Chondrocyte (in vitro differentiated cells): ENCODE measurements at places on chromosomes 2 and 18. TPM values are rescaled to one million over a fixed set of nuclear protein-coding genes. Genes with fewer than 3 reads are reported as not detected.
A peak's percentile ranks its signal among the peaks of the same experiment; 100 is the strongest.

RPRM gene
- total RNA-seq: not detected in 3 replicates

IHH gene
- total RNA-seq: 0.19 TPM in 1 of 3 replicates, not detected in the others

DNA sequence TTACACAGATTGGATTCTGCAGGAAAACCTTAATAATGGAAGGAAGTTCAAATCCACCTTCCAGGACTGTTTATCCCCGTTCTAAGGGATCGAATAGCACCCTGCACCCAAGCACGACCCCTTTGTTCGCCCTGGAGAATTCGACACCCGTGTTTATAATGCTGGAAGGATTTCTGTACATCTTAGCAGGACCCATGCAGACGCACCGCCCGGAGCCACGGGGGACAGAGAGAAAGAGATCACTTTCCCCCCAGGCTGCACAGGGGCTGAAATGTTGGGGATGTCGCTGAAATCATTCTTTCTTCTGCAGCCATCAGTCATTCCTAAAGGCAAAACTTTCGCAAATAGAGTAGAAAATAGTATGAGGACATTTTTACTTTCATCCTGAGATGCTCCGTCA, 238.7 kb upstream of the SALL3 start:
- no peak overlapping the region for H3K4me3 ChIP-seq
- no peak for DNase-seq
- H3K27ac ChIP-seq: no peak overlapping the region
- H3K4me1 ChIP-seq: no peaks in the 10 kb centered on the region

UGT1A4 gene
- not detected in 3 replicates for total RNA-seq

DNA sequence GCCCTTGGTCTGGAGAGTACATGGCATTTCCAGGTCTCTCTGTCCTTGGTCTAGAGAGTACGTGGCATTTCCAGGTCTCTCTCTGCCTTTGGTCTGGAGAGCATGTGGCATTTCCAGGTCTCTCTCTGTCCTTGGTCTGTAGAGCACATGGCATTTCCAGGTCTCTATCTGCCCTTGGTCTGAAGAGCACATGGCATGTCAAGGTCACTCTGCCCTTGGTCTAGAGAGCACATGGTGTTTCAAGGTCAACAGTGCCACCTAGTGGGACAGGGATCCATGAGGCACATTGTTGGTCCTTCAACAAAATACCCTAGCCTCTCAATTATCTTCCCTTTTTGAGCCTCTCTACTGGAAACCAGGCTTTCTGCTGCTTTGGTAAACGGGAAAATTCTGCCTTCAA, 250.2 kb downstream of the OTX1 start:
- no peak overlapping the region for H3K27ac ChIP-seq
- H3K4me1 ChIP-seq: no peaks in the 10 kb centered on the region
- H3K27me3 ChIP-seq: no peaks in the 10 kb centered on the region
- no peak overlapping the region for H3K4me3 ChIP-seq
- H3K36me3 ChIP-seq: peaks cover 12% of the 10 kb centered on the region

GRCh38 chr2:237752761-237753165, 45.8 kb upstream of the RBM44 start:
- no peak overlapping the region for H3K27ac ChIP-seq
- H3K27me3 ChIP-seq: no peaks in the 10 kb centered on the region
- H3K4me3 ChIP-seq: no peak overlapping the region

GRCh38 chr2:78418021-78418420, 607.5 kb upstream of the REG3G start:
- no peak overlapping the region for H3K4me3 ChIP-seq
- H3K36me3 ChIP-seq: no peaks in the 10 kb centered on the region
- no peaks in the 10 kb centered on the region for H3K4me1 ChIP-seq
- DNase-seq: no peak

DSG2 gene
- total RNA-seq: 16.1 to 45.0 TPM (median 43.7 TPM) in 3 replicates

DNA sequence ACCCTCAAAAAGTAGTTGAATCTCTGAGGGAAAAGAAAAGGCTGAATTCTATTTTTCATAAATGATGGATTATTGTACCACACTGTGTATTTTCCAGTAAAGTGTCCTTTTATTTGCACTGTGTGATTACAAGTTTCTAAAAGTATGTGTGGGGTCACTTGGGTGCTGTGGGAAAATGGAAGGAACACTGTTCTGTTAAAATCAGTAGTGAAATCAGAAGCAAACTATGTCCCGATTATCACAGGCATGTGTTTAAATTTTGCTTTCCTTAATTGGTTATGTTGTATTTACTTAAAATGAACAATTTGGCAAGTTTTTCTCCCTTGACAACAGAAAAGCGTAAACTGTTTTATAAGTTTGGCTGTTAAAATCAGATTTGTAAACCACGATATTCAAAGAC, 353.1 kb downstream of the ARHGAP15 start:
- H3K4me3 ChIP-seq: no peak overlapping the region
- peaks cover 38% of the 10 kb centered on the region for H3K4me1 ChIP-seq
- peak overlapping the region; percentile 79 for H3K27ac ChIP-seq

DNA sequence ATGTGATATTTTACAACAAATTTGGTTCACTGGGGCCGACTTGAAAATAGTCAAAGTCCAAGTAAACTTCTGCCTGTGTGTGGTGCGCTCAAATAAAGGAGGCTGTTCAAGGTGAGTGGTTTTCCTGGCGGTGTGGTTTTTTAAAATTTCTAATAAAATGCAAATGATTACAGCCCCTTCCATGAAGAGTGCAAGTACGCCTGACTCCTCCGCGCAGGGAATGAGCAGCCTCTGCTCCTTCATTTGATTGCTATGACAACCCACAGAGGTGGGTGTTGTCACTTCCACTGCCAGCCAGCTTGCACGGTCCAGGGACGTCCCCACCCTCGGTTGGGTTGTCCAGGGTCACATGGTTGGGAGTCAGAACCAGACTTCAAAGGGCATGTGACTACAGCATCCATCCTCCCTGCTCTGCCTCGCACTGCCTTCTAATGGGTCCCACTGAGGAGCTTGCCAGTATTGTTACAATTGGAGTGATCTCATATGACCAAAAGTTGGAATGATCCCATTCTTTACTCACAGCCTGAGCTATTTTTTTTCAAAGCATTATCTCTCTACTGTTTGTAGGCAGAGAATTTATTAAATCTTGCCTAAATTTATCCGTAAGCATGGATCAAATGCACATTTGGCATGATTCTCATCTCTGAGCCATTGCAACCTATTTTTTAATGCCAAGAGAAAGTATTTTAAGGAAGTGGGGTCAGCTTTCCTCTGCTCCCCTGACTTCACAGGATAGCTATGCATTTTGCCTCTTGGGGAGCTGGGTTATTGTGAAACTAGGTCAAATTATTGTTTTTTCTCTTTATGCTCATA, 121.3 kb downstream of the AGAP1 start:
- peaks cover 59% of the 10 kb centered on the region for H3K4me1 ChIP-seq
- DNase-seq: no peak
- H3K36me3 ChIP-seq: no peaks in the 10 kb centered on the region

DNA sequence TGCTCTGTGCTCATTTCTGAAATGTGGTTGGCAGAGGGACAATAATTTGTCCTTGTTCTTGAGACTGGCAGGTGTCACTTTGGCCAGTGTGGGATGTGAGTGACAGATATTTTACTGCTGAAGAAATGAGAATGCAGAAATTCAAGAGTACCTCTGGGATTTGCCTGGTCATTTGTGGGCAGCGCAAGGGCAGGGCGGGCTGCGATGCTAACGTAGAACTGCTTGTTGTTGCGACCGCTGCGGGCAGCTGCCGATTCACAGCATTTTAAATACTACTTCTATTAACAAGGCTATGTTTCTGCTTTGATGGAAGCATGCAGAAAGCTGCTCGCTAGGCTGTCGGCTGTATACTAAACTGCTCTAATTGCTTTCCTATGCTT, 268.6 kb downstream of the FIGN start:
- no peak overlapping the region for H3K27ac ChIP-seq
- H3K4me1 ChIP-seq: peaks cover 17% of the 10 kb centered on the region
- H3K4me3 ChIP-seq: peak overlapping the region; percentile 38
- no peaks in the 10 kb centered on the region for H3K27me3 ChIP-seq
- no peak for DNase-seq

REG1A gene
- not detected in 3 replicates for total RNA-seq

HS6ST1 gene
- total RNA-seq: 30.0 to 39.2 TPM (median 33.1 TPM) in 3 replicates

- H3K4me1 ChIP-seq: peaks cover 15% of the 10 kb centered on the region
- no peaks in the 10 kb centered on the region for H3K27me3 ChIP-seq
- DNase-seq: no peak
Observed at GRCh38 chr18:48002933-48003365, 72.5 kb upstream of the SMAD2 start.

- H3K4me3 ChIP-seq: no peak overlapping the region
- no peaks in the 10 kb centered on the region for H3K36me3 ChIP-seq
- no peak overlapping the region for H3K27ac ChIP-seq
- no peak for DNase-seq
Observed at GRCh38 chr18:74360852-74361655, 45.4 kb downstream of the C18orf63 start.

GRCh38 chr18:42850174-42851083, 265.1 kb downstream of the RIT2 start:
- H3K4me3 ChIP-seq: no peak overlapping the region
- H3K36me3 ChIP-seq: no peaks in the 10 kb centered on the region
- no peaks in the 10 kb centered on the region for H3K27me3 ChIP-seq
- no peak for DNase-seq

DNA sequence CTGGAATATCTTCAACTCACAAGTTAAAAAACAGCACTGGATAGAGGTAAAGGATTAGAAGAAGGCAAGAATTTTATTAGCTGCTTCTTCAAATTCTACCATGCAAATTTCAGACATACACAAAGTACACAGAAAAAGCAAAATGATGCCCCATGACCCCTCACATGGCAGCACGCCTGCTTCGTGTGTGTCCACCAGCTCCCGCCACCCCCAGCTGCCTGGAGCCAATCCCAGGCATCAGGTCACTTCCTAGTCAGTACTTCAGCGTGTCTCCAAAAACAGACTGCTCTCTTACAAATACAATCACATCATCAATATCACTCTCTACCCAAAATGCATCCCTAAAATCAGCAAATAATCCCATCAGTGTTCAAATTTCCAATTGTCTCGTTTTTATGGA, 35.8 kb downstream of the IMPA2 start:
- peaks cover 8% of the 10 kb centered on the region for H3K36me3 ChIP-seq
- H3K4me1 ChIP-seq: peaks cover 15% of the 10 kb centered on the region
- H3K4me3 ChIP-seq: no peak overlapping the region
- no peaks in the 10 kb centered on the region for H3K27me3 ChIP-seq
- H3K27ac ChIP-seq: no peak overlapping the region
- DNase-seq: no peak

- peaks cover 29% of the 10 kb centered on the region for H3K36me3 ChIP-seq
- H3K4me1 ChIP-seq: no peaks in the 10 kb centered on the region
- no peak overlapping the region for H3K4me3 ChIP-seq
- no peak overlapping the region for H3K27ac ChIP-seq
- no peak for DNase-seq
Observed at GRCh38 chr2:97774425-97774824, 61.0 kb downstream of the ZAP70 start.

DNA sequence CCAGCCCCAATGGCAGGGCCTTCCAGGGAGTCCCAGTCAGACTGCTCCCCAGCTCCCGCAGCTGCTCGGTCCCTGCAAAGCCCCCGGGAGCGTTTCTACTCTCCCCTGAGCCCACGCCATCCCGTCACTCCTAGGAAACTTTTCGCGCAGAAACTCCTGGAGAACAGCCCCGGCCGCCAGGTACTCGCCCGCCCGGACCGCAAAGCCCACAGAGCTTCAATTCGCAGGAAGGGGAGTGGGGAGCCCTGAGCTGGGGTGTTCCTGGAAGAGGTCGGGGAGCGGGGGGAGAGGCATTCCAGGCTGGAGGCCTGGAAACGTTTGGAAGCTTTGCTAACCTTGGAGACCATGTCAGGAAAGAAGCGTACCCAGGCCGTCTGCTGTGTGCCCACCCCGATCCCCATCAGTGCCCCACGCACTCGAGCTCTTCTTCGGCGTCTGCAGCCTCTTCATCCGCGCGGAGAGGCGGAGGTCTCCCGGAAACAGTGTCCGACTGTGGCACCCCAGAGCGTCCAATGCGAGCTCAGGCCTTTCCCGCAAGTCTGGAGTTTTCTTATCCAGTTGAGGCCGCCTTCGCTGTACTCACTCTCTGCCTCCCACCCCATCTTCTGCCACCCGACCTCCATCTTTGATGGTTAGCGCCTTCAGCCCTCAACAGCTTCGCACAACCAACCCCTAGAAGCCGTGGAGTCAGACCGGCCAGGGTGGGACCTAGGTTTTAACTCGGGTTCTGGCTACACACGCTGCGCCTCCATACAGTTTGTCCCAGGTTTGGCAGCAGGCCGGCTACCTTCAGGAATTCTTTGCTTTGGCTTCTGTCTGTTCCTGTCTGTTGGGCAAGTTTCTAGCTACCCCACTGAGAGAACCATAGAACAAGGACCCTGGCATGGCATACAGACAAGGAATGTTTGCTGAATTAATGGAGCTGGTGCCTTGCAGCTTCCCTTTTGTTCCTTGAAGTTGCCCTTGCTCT, 3.7 kb downstream of the PCGF1 start:
- H3K4me3 ChIP-seq: peak overlapping the region; percentile 71
- DNase-seq: no peak
- H3K4me1 ChIP-seq: peaks cover 65% of the 10 kb centered on the region
- H3K27ac ChIP-seq: peak overlapping the region; percentile 85

HOXD1 gene
- not detected in 3 replicates for total RNA-seq

- H3K27ac ChIP-seq: no peak overlapping the region
- no peak overlapping the region for H3K4me3 ChIP-seq
- H3K36me3 ChIP-seq: no peaks in the 10 kb centered on the region
Observed at GRCh38 chr18:41372046-41372665, 582.9 kb upstream of the PIK3C3 start.

- DNase-seq: no peak
- no peaks in the 10 kb centered on the region for H3K4me1 ChIP-seq
- H3K27me3 ChIP-seq: no peaks in the 10 kb centered on the region
- no peak overlapping the region for H3K27ac ChIP-seq
Observed at GRCh38 chr2:208608122-208608835, 201.7 kb downstream of the PTH2R start.

EDAR gene
- total RNA-seq: not detected in 3 replicates

- H3K36me3 ChIP-seq: no peaks in the 10 kb centered on the region
- H3K27me3 ChIP-seq: peaks cover 23% of the 10 kb centered on the region
- no peaks in the 10 kb centered on the region for H3K4me1 ChIP-seq
- no peak for DNase-seq
Observed at GRCh38 chr2:31004257-31004656, 134.0 kb downstream of the GALNT14 start.

SP3 gene
- 56.9 to 59.4 TPM (median 58.7 TPM) in 3 replicates for total RNA-seq

GRCh38 chr2:157061799-157062198, 195.7 kb upstream of the GALNT5 start:
- H3K27ac ChIP-seq: no peak overlapping the region
- peaks cover 2% of the 10 kb centered on the region for H3K27me3 ChIP-seq
- H3K36me3 ChIP-seq: no peaks in the 10 kb centered on the region
- DNase-seq: no peak

GKN2 gene
- not detected in 3 replicates for total RNA-seq

NT5C1B gene
- not detected in 3 replicates for total RNA-seq

DNA sequence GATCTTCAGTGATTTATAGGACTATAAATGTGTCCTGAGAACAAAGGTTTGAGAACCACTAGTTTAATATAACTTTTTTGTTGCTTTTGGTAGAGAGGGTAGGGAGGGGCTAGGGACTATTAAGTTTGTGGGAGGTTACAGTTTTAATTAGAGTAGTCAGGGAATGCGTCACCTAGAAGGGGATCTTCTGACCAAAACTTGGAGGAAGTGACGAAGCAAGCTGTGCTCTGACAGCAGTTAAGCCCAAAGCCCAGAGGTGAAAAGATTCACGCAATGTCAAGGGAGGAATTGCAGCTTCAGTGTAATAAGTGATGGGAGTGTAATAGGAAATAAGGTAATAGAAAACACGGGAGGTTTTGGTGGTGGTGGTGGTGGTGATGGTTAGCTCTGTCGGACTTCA, 8.1 kb downstream of the TDRD15 start:
- DNase-seq: no peak
- no peaks in the 10 kb centered on the region for H3K4me1 ChIP-seq
- H3K27ac ChIP-seq: no peak overlapping the region
- no peak overlapping the region for H3K4me3 ChIP-seq
- H3K36me3 ChIP-seq: no peaks in the 10 kb centered on the region
- H3K27me3 ChIP-seq: peaks cover 46% of the 10 kb centered on the region

ALPI gene
- total RNA-seq: not detected in 3 replicates
